NCI-H2081 (cell line): ENCODE measurements at places on chromosomes 5 and 9.

- DNase-seq = no peak
Measured at GRCh38 chr9:89006267-89006666, 15.0 kb downstream of the S1PR3 start.

DNA sequence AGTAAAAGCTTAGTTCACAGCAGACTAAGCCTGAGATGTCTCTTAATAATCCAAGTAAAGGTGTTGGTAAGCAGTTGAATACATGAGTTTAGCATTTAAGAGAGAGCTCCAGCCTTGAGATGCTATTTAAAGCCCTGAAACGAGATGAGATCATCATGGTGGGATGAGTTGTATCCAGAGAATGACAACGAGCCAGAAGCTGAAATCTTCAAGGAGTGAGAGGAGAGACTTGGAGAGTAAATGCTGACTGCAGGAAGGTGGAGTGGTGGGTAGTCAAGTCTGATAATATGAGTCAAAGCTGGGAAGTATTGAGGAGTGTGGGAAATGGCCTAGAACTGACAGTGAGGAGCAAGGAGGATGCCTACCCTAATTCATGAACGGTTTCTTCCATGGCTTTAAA is 53.7 kb downstream of the PLAC8L1 start:
- no peak for DNase-seq

- no peak for DNase-seq
Measured at GRCh38 chr9:126306071-126306647, 20.5 kb upstream of the MVB12B start.

GRCh38 chr9:109907810-109908458 is 127.9 kb downstream of the PALM2AKAP2 start:
- DNase-seq = no peak
